ENCODE measurements at places on chromosomes 13 and 19.

DNA sequence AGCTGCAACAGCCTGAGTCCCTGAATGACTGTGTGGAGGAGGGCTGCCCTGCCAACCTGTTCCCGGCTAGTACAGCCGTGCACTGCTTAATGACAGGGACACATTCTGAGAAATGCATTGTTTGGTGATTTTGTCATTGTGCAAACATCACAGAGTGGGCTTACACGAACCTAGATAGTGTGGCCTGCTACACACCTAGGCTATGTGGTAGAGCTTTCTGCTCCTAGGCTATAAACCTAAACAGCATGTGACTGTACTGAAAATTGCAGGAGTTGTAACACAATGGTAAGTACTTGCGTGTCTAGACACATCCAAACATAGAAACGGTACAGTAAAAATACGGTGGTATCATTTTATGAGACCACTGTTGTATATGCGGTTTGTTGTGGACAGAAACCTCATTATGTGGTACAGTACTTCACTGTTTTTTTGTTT is 35.0 kb downstream of the VASP start:
- no peak for DNase-seq

DNA sequence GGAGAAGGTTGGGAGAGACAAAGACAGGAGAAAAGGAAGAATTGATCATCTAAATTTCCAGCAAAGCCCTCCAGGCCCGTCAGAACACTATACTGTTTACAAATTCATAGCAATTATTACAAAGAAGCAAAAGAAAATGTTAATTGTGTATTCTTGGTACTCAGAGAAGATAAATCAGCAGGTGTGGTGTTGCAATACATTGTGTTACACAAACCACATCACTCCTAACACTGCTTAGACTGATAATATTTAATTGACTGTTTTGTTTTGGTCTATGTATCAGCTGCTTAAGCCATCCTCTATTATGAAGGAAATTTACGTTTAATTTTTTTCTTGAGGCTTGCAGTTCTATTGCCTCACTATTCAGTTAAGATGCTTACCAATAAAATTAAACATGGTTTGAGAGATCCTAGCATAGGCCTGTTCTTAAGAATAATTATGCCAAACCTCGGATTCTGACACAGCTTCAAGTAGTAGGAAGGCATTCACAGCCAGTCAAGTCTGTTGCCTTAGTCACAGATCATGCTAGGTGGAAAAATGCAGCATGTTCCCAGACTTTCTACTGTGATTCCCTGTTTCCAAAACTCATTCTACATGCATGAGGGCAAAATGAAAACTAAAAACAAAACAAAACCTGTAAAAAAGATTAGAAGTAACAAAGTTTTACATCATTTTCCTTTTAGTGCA is 129.2 kb downstream of the TBC1D4 start:
- DNase-seq = no peak

GRCh38 chr13:21686751-21687391 is 16.0 kb downstream of the FGF9 start:
- no peak for DNase-seq

GRCh38 chr19:615619-616018 is 17.7 kb downstream of the POLRMT start:
- DNase-seq = no peak

- DNase-seq = no peak
These were observed 11.8 kb downstream of the PDE4A start for GRCh38 chr19:10431943-10432735.

GRCh38 chr13:113061796-113062425 is 43.7 kb upstream of the F7 start:
- no peak for DNase-seq

GRCh38 chr19:48477698-48478338 is 8.6 kb downstream of the CYTH2 start:
- no peak for DNase-seq

DNA sequence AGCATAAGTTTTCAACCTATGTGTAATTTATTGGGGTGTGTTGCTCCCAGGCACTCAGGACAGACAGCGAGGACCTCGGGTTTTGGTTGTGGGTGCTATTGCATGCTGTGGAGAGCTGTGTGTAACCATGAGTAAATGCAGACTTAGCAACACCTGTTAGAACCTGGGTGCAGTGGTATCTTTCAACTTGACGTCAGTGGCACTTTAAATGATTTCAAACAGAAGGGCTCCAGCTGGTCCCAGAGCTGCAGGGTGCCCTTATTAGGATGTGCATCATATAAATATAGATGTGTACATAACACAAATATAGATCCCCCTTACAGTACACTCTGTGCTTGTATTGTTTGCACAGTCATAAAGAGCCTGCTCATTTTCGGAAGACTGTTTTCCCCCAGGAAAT is 228.3 kb upstream of the IRS2 start:
- no peak for DNase-seq

- DNase-seq = no peak
These were observed 4.3 kb upstream of the DUXA start for GRCh38 chr19:57171551-57172081.

DNA sequence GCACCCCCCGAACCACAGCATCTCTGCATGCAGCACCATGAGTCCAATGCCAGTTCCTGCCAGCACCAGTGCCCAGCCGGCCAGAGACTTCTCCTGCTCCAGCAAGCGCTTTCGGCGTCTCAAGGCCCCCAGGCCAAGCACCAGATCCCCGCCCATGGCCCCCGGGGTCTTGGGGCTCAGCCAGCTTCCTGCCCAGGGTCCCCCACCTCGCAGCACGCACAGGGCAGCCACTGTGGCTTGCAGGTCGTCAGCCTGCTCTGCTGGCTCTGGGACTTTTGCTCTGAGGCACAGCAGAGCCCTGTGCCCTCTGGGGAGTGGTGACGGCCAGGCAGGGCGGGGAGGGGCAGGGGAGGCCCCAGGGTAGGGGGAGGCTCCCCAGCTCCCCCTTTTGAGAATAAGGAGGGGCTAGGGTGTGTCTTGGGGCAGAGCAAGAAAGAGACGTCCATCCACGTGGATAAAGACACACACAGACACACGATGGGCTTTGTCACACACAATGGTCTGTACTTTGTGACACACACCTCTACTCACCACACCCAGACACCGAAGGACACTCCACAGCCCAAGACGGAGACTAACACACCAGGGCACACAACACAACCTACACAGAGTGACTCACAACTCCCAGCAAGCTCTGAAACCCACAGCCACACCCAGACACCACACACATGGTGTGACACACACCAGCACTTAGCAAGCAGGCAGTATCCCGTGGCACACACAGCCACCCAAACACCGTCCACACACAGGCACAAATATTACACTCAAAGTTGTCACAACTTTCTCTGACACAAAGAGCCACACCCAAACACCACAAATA is at the start of gene KCNN4:
TSS of gene KCNN4 (minus strand) at position 268 of the 820 bp plus-strand sequence. CDS start at position 156, 112 bp downstream.
- no peak for DNase-seq

DNA sequence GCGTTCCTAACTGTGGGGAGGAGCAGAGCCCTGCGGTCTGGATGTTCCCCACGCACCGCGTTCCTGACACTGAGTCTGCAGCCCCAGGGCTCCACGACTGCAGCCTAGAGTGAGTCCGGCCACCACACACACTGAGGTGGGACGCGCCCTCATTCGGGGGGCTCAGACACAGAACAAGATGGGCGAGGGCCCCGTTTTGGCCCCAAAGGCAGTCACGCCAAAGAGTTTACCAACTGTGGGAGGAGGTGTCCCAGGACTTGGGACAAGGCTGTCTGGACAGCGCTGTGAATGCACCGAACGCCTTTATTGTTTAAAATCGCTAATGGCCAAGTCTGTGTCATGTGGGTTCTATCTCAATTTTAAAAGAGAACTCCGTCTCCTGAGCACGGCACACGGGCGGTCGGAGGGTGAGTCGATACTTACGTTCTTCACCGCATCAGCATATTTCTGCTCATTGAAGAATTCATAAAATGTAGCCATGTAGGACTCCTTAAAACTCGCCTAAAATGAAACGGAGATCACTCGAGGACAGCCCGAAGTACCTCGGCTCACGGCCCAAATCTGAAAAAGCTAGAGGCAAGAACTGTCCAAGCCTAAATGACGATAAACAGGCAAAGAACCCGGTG is 35.2 kb upstream of the C13orf46 start:
- no peak for DNase-seq

- no peak for DNase-seq
These were observed 3.8 kb upstream of the IFNL4 start for GRCh38 chr19:39252458-39252857.

DNA sequence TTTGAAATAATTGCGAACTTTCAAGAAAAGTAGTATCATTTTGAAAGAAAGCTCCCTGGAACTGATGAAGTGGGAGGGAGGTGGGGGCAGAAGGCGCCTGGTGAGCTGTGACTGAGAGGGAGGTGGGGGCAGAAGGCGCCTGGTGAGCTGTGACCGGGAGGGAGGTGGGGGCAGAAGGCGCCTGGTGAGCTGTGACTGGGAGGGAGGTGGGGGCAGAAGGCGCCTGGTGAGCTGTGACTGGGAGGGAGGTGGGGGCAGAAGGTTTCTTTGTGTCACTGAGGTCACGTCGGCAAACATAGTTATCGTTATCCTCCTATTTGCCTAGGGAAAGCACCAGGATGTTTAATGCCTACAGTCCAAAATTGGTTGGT is 24.2 kb downstream of the C2CD4C start:
- DNase-seq = no peak

DNA sequence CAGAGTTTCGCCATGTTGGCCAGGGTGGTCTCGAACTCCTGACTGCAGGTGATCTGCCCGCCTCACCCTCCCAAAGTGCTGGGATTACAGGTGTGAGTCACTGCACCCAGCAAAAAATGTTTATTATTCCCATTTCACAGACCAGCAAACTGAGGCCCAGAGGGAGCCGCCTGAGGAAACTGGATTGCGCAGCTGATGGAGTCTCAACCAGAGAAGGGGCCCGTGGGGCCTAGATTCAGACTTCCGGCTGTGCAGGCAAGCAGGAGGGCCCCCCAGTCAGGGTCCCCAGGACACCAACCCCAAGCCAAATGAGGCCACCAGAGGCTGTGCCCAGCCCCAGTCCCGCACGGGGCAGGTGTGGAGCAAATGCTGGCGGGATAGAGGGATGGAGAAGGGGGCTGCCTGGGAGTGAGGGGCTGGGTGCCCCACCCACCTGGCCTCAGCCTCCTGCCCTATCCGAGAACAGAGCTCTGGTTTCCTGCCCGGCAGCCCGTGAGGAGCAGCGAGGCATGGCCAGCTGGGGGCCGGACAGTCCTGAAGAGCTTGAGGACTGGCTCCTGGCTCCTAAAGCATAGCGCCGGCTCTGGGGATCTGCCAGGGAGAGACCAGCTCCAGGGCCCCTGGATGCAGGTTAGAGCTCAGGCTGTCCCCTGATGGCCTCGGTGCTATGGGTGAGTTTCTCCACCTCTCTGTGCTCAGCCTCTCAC is 22.0 kb downstream of the MISP start:
- no peak for DNase-seq

DNA sequence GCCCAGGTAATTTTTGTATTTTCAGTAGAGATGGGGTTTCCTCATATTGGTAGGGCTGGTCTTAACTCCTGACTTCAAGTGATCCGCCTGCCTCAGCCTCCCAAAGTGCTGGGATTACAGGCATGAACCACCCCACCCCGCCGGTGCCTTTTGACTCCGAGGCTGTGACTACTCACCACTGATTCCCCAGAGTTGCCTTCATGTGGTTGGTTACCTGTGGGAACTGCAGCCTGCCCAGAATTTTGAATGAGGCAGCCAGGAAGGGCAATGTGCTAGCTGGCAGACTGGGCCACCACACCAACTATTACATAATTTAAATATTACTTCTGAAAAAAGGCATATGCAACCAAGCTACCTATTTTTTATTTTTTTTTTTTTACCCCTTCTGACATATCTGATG is 42.8 kb downstream of the N4BP2L2 start:
- DNase-seq = no peak

DNA sequence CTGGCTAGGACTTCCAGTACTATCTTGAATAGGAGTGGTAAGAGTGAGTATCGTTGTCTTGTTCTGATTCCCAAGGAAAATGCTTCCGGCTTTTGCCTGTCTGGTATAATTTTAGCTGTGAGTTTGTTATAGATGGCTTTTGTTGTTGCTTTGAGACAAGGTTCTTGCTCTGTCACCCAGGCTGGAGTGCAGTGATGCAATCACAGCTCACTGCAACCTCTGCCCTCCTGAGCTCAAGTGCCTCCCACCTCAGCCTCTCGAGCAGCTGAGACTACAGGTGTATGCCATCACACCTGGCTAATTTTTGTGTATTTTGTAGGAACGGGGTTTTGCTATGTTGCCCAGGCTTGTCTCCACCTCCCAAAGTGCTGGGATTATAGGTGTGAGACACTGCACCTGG is 6.1 kb upstream of the ZNF543 start:
- DNase-seq = no peak

- no peak for DNase-seq
These were observed 2.7 kb downstream of the MAP2K2 start for GRCh38 chr19:4121273-4121612.

Data from cerebellar nuclear complex (tissue), 1 donor.